ENCODE measurements at places on chromosomes 16 and 17.

DNA sequence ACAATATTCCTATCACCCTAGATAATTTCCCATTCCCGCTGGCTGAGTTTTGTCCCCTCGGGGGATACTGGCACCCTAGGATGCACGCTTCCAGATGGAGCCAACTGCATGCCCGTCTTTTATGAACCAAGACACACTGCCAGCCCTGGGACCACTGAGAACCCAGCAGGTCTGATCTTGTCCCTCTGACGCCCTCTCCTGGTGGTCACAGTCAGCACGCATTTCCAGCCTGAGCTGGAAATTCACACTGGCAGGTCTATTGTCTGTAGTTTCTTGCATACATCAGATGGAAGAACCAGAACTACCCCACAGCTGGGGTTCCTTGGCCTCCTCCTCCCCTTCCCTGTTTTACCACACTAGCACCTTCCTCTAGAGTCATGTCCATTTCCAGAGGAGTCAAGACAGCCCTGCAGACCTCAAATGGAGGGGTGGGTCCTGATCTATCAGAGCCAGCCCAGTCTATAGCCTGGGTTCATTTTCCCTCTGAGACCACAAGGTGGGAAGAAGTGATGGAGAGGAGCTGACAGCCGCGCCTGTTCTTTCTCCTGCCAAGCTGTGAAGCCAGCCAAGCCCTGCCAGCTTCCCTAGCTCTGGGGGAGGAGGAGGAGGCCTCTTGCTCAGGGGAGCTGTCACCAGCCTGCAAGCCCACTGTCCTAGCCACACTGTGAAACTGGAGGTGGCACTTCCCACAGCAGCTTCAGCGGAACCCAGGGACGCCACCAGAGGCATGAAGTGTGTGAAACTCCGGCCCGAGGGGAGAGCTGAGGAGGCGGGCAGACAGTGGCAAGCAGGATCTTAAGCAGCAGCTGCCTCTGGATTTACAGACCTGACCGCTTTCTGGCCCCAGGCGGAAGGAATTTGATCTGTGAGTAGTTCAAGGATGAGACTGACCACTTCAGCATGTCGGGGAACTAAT is 29.3 kb downstream of the MXRA7 start:
- peak; percentile 78 for DNase-seq

- DNase-seq, result no peak
Observed at GRCh38 chr17:48102798-48103715, 1.8 kb upstream of the CBX1 start.

GRCh38 chr17:27954548-27955495 is 61.7 kb upstream of the LYRM9 start:
- DNase-seq, result no peak

GRCh38 chr16:3938843-3939624 is 58.5 kb upstream of the CREBBP start:
- peak; percentile 91 for DNase-seq

DNA sequence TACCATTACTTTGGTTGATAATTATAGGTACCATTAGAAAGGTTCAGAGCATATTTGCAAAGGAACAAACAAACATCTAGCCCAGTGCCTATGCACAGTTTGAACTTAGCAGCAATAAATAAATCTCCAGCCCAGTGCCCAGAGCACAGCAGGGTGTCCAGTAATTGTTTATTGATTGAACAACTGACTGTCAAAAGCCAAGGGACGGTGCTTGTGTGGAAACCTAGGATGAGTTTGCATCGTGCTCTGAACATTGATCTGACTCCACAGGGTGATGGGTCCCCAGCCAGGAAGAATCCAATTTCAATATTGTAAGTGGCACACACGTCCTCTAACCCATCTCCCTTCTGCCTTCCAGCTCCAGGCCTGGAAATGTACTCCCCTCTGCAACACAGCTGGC is 625.5 kb upstream of the C16orf82 start:
- DNase-seq, result no peak

DNA sequence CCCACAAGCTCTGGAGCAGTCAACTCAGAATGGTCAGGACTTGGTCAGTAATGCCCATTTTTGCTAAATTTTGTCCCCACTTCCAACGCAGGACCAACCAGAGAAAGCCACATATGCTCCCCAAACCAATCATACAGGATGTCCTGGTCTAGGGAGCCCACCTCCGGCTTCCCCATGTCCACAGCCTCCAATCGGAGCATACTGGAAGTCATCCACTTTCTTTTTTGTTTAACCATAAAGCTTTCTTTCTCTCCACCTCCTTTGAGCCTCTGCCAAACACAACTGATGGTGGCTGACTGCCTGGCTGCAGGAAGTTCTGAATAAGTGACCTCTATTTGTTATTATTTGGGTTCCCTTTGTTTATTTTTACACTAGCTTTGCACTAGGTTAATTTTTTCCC is 549.1 kb downstream of the WWOX start:
- no peak for DNase-seq

DNA sequence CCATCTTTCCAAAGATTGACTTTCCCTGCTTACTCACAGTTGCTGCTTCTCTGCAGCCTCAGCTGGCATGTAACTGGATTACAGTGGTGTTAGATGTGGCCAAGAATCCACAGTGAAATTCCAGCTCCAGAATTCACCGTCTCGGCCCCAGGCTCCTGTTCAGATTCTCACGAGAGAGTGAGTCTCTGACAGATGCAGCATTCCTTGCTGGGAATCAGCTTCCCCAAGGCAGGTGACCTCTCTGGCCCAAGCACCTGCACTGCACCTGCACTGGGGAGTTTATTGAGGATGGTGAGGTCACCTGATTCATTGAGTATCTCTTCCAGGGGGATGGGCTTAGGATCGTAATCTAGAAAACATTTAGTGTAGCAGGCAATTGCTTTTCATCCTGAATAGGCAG is 600.5 kb upstream of the RBFOX1 start:
- DNase-seq, result no peak

DNA sequence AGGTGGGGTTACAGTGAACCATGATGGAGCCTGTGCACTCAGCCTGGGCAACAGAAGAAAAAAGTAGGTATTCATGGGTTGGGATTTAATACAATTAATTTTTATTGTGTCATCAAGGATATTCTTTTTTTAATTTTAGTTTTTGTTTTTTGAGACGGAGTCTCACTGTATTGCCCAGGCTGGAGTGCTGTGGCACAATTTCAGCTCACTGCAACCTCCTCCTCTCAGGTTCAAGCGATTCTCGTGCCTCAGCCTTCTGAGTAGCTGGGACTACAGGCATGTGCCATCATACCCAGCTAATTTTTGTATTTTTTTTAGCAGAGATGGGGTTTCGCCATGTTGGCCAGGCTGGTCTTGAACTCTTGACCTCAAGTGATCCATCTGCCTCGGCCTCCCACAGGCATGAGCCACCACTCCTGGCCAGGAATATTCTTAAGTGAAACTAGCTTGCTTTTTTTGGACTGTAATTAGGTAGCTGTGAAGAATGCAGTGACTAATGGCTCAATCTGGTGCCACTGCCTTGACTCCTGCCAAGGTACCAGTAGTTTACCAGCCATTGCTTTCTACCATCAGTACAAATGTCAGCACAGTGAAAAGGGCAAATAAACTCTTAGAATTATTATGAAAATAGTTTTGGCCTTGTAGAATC is 4.8 kb downstream of the PPM1D start:
- DNase-seq, result peak; percentile 97

- DNase-seq, result peak; percentile 75
Observed at GRCh38 chr17:56203430-56203829, 50.2 kb downstream of the ANKFN1 start.

- DNase-seq, result no peak
Observed at GRCh38 chr17:79156463-79157095, 82.0 kb downstream of the ENGASE start.

- no peak for DNase-seq
Observed at GRCh38 chr17:41844971-41845370, 7.3 kb downstream of the KLHL10 start.

- DNase-seq, result no peak
Observed at GRCh38 chr17:31309556-31309955, 4.3 kb downstream of the EVI2B start.

Measured in A172 (cell line).